ENCODE measurements at places on chromosomes 3 and 15. TPM values are rescaled to one million over a fixed set of nuclear protein-coding genes. Genes with fewer than 3 reads are reported as not detected.

GRCh38 chr15:88874275-88874674 is 21.1 kb downstream of the HAPLN3 start:
- no peak for DNase-seq

- DNase-seq = no peak
Observed at GRCh38 chr3:37899101-37899707, 37.5 kb downstream of the CTDSPL start.

The UBA3 gene
- total RNA-seq = 59.7 TPM

The MYZAP gene
- 4.2 TPM for total RNA-seq

The SI gene
- not detected for total RNA-seq

- no peak for DNase-seq
Observed at GRCh38 chr3:63304421-63304820, 26.3 kb downstream of the SYNPR start.

The GAP43 gene
- total RNA-seq = 1.1 TPM

GRCh38 chr3:157063469-157063868 is 96.5 kb downstream of the CCNL1 start:
- no peak for DNase-seq

- DNase-seq = no peak
Observed at GRCh38 chr3:131960324-131960723, 74.5 kb downstream of the CPNE4 start.

The SOX14 gene
- not detected for total RNA-seq

Measured in aorta (tissue), 5 donors.